ENCODE measurements at places on chromosomes 1 and 21. TPM values are rescaled to one million over a fixed set of nuclear protein-coding genes. Genes with fewer than 3 reads are reported as not detected.

OR6N1 gene
- not detected for total RNA-seq

GIPC2 gene
- total RNA-seq: 0.18 TPM

DUSP23 gene
- 27.2 TPM for total RNA-seq

OR14K1 gene
- not detected for total RNA-seq

USP25 gene
- total RNA-seq: 34.6 TPM

NCF2 gene
- 4.2 TPM for total RNA-seq

Measured in activated CD8-positive, alpha-beta T cell treated with anti-CD3 and anti-CD28 coated beads for 36 hours (primary cell).